ENCODE measurements at places on chromosomes 7 and 10.

DNA sequence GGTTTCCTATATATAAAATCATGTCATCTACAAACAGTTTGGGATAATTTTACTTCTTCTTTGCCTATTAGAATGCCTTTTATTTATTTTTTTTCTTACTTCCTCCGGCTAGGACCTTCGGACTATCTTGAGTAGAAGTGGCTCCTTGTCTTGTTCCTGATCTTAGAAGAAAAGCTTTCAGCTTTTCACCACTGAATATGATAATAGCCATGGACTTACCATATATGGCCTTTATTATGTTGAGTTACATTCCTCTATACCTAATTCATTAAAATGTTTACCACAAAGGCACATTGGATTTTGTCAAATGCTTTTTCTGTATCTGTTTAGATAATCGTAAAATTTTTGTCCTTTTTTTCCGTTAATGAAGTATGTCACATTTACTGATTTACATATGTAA is 395.7 kb downstream of the NXPH1 start:
- no peak for DNase-seq

GRCh38 chr10:70247360-70247759 is 14.1 kb upstream of the PPA1 start:
- DNase-seq = no peak

DNA sequence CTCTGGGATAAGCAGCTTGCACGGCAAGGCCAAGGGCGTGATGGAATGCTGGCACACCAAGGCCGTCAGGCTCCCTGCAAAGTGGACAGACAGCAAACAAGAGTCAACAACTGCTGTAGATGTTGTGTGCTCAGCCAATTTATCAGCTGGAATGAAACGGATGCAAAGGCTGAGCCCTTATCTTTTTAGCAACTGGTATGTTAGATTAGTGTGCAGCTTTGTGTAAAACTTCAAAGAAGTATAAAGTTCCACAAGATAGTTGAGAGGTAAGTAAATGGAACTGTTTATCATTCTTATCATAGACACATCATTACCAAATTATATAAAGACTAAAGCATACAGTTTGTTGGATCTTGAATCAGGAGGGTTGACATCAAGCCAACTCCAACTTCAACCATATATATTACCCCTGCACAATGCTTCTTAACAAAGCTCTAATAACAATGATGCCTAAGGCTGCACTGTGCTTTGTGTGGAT is 289.0 kb downstream of the TNS3 start:
- no peak for DNase-seq

DNA sequence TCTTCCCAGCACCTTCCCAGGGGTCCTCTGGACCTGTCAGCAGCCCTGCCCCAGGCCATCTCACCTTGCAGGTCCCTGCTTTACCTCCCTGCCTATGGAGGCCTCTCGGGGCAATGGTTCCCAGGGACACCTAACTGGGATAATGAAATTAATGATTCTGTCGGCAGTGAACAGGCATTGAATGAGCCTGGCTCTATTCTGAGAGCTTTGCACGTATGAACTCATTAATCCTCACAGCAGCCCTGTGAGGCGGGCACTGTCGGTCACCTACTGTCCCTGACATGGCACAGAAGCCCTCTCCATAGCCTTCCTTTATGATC is 22.9 kb downstream of the ADCYAP1R1 start:
- DNase-seq = no peak

DNA sequence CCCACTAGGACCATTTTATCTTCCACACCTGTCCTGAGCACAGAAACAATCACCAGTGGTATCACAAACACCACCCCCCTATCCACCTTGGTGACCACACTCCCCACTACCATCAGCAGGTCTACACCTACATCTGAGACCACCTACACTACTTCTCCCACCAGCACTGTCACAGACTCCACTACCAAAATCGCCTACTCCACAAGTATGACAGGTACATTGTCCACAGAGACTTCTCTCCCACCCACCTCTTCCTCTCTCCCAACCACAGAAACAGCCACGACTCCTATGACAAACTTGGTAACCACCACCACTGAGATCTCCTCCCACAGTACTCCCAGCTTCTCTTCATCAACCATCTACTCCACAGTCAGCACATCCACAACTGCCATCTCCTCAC is 3.3 kb downstream of the MUC3A start:
- DNase-seq = no peak

DNA sequence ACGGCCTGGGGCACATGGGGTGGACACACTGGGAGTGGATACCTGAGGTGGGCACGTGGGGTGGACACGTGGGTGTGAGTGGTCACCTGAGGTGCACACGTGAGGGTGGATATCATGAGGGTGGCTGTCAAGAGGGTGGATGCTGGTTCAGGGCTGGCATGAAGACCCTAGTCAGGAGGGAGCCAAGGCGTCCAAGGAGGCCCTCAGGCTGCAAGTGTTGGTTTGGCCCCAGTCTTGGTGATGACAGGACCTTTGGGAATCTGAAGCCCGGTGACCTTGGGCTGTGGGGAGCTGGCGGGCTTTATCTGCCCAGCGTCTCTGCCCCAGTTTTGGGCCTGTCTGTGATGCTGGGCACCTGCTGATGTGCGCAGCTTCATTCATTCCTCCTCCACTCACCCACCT is 24.9 kb upstream of the PFKFB3 start:
- no peak for DNase-seq

DNA sequence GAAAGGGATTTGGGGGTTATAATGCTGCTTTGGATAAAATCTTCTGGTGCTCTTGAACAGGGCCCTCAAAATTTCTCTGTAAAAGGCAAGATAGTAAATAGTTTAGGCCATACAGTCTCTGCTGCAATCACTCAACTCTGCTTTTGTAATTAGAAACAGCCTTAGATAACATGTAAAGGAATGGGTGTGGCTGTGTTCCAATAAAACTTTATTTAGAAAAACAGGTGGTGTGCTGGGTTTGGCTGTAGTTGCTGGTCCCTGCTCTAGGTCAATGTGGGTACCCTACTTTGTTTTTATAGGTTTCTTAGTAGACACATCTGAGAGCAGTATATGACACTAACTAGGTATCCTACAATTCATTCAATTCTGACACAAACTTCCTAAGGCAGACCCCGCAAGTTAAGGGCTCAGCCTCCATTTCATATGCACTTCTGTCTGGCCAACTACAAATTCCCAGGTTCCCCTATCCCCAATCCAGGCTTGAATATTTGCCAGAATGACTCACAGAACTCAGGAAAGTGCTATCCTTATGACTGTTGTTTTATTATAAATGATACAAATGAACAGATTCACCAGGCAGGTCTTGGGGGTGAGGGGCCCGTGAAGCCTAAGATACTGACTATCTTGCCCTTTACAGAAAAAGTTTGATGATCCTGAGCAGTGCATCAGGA is 349.9 kb downstream of the RPS24 start:
- no peak for DNase-seq

DNA sequence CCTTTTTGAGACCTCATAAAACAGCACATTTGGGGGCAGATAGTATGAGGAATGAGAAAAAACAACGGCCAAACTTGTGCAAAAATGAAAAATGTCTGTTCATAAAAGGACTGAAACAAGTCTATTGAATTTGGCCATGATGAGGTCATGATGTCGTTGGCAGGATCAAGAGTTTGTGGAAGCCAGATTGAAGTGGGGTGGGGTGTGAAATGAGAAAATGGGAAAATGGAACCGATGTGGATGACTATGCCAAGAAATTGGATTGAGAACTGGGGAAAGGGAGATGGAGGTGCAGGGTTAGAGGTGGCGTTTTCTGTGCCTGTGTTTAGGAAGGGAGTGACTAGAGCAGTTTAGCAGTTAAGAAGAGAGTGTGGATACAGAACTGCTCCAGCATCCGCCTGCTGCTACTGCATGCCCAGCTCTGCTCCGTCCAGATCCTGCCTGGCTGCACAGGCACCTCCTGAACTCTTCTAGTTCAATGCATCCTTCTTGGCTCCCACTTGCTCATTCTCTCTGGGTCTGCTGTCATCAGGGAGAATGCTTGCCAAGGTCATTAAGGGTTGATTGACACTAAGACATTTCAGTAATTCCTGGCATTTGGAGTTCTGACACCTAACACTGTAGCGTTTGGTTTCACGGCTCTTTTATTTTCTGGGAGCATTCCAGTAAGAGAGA is 111.9 kb downstream of the GALNT17 start:
- DNase-seq = no peak

GRCh38 chr10:63935705-63936104 is 414.5 kb downstream of the REEP3 start:
- no peak for DNase-seq

- DNase-seq = no peak
These were observed 290.8 kb downstream of the DNAJB6 start for GRCh38 chr7:157627646-157628045.

DNA sequence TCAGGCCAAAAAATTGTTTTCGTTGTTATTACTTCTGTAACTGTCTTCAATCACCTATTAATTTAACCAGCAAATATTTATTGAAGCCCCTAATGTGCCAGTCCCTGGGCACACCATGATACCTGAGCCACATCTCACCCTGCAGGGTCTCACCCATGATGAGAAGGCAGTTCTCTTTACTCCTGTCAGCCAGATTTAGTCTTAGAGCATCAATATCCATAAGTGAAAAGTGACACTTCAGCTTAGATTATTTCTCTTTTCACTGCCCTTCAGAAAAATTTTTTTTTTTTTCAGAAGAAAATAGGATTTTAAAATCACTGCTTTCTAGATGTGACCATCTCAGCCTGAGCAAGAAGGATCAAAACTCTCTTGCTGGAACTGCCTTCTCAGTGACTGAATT is 258.6 kb upstream of the NFE2L3 start:
- DNase-seq = no peak

DNA sequence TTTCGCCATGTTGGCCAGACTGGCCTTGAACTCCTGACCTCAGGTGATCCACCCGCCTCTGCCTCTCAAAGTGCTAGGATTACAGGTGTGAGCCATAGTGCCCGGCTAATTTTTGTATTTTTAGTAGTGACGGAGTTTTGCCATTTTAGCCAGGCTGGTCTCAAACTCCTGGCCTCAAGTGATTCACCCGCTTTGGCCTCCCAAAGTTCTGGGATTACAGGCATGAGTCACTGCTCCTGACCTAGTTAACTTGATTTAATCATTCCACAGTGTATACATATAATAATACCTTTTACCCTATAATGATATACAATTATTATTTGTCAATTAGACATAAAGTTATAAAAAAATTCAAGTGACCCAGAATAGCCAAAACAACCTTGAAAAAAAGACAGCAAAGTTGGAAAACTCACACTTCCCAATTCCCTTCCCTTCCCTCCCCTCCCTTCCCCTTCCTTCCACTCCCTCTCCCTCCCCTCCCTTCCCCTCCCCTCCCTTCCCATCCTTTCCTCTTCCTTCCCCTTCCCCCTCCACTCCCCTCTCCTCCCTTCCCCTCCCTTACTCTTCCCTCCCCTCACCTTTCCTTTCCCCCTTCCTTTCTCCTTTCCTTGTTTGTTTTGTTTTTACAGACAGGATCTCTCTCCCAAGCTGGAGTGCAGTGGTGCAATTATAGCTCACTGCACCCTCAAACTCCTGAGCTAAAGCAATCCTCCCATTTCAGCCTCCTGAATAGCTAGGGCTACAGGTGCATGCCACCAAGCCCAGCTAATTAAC is 14.8 kb upstream of the ZMIZ2 start:
- DNase-seq = no peak

GRCh38 chr7:115146148-115146547 is 224.3 kb downstream of the MDFIC start:
- no peak for DNase-seq

DNA sequence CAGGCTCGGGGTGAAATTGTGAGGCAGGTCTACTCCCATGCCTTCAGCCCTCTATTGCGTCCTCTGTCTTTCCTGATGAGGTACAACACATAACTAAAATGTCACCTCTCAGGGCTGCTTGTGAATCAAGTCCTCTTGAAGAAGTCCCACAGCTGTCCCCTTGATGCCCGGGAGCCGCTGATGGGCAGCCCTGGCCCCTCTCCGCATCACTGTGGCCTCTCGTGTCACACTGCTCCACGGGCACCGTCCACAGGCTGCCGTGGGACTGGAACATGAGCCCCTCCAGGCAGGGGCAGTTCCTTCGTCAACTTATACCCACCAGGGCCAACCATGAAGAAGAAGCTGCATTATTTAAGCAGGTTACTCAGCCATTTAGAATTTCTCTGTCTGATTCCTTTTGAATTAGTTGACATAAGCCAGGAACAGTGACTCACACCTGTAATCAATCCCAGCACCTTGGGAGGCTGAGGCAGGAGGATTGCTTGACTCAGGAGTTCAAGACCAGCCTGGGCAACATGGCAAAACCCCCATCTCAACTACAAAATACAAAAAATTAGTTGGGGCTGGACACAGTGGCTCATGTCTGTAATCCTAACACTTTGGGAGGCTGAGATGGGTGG is 58.5 kb upstream of the UBE3C start:
- no peak for DNase-seq

DNA sequence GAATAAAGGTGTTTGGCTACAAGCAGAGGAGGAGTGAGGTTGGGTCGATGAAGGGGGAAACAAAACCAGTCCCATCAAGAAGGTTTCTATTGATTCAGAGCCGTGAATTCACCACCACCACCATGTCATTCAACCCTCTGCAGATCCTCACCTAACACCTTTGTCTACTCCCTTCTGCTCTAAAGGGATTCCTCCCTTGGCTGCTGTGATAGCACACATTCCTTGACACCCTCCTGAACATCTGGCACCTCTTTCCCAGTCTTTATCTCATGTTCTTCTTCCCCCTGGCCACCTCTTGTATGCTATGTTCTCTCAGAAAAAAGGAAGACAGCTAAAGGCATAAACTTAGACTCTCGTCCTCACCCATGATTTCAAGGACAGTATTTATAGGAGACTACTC is 318.0 kb downstream of the GPAM start:
- DNase-seq = no peak

GRCh38 chr10:6164271-6165095 is 38.2 kb upstream of the PFKFB3 start:
- DNase-seq = no peak

GRCh38 chr7:128170461-128170860 is 70.6 kb upstream of the LEP start:
- DNase-seq = no peak

GRCh38 chr10:11682851-11683250 is 59.3 kb upstream of the ECHDC3 start:
- DNase-seq = no peak

DNA sequence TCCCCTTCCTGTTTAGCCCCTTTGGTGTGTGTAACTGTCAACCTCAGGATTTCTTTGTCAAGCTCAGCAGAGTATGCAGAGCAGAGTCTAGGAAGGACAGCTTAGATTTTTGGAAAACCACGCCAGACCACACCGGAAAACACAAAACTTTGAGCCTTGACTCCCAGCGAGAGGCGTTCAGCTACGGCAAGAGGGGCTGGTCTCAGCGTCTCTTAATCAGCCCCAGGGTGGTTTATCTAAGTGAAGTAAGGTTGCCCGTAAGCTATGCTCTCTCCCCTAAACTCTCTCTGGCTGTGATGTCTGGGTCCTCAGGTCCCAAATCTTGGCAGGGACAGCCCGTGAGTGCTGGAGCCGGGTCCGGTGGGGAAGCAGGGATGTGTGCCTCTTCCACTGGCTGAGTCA is 230.9 kb downstream of the KLF6 start:
- DNase-seq = no peak

- no peak for DNase-seq
These were observed 99.0 kb downstream of the AOAH start for GRCh38 chr7:36625247-36625646.

All from Ammon's horn (tissue), 1 donor.